Cardiac muscle cell (in vitro differentiated cells and primary cell): ENCODE measurements at places on chromosomes 1 and 21. TPM values are rescaled to one million over a fixed set of nuclear protein-coding genes. Genes with fewer than 3 reads are reported as not detected.

- peak overlapping the region; percentile 47 for H3K27ac ChIP-seq
- H3K4me1 ChIP-seq, result no peaks in the 10 kb centered on the region
- H3K36me3 ChIP-seq, result peaks cover 5% of the 10 kb centered on the region
- no peak for DNase-seq
- H3K27me3 ChIP-seq, result no peaks in the 10 kb centered on the region
Observed at GRCh38 chr1:35431173-35431599, 126.0 kb downstream of the KIAA0319L start.

DNA sequence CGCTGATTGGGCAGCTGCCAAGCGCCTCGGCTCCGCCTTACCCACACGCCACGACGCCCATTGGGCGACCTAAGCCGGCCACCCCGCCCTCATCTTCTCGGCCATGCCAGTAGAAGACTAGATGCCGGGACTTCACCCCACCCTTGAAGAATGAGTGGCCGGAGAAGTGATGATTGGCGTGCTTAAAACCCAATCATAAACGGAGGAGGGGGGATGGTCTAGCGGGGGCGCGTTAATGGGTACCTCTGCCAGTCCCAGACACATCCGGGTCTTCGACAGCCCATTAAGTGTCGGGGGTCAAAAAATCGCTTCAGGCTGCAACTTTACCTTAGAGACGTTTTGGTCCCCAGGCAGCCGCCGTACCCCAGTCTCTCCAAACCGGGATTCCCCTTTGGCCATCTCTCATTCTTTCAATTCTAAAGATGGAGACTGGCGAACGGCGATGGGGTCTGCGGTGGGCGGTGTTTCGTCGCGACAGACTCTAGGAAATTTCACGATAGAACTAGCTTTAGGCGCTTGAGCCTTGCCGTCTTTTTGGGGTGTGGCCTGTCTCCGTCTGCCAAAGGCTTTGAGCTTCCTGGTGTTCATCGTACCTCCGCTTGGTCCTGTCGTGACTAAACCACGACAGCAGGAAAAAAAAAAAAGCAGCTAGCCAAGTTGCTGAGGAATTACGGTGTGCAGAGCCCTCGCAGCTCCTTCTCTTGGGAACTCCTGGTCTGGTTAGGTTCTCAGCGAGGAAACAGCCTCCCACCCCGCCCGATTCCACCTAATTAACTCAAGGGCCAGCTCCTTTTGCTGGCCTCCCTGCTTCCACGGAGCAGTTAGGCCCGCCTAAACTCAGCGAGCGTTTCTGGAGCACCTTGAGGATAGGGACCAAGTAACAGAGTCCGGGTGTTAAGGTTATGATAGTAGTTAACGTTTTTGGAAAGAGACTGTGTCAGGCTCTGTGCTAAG is at the start of gene GATAD2B:
Gene GATAD2B, minus strand, starts transcription at position 1 of the 954 bp plus-strand sequence. CDS start 94,625 bp downstream, outside the sequence.
- peak within 1 kb of the TSS; percentile 92 for H3K27ac ChIP-seq
- peaks cover 26% of the 10 kb centered on the region for H3K4me1 ChIP-seq
- H3K27me3 ChIP-seq, result no peaks in the 10 kb centered on the region

GRCh38 chr1:227459977-227460376 is 103.4 kb upstream of the ZNF678 start:
- H3K4me1 ChIP-seq, result no peaks in the 10 kb centered on the region
- H3K4me3 ChIP-seq, result no peak overlapping the region
- no peaks in the 10 kb centered on the region for H3K36me3 ChIP-seq
- H3K27me3 ChIP-seq, result peaks cover 2% of the 10 kb centered on the region

- H3K4me1 ChIP-seq, result no peaks in the 10 kb centered on the region
- H3K27me3 ChIP-seq, result no peaks in the 10 kb centered on the region
- H3K4me3 ChIP-seq, result no peak overlapping the region
- H3K36me3 ChIP-seq, result no peaks in the 10 kb centered on the region
- no peak for DNase-seq
Observed at GRCh38 chr1:170375082-170375723, 156.8 kb upstream of the GORAB start.

- H3K27ac ChIP-seq, result no peak overlapping the region
- no peaks in the 10 kb centered on the region for H3K36me3 ChIP-seq
Observed at GRCh38 chr1:64073705-64074104, 129.7 kb upstream of the UBE2U start.

GRCh38 chr1:119884711-119885110 is 11.6 kb downstream of the ADAM30 start:
- H3K27me3 ChIP-seq, result peaks cover 16% of the 10 kb centered on the region
- H3K4me3 ChIP-seq, result no peak overlapping the region
- H3K4me1 ChIP-seq, result no peaks in the 10 kb centered on the region
- H3K36me3 ChIP-seq, result no peaks in the 10 kb centered on the region

DNA sequence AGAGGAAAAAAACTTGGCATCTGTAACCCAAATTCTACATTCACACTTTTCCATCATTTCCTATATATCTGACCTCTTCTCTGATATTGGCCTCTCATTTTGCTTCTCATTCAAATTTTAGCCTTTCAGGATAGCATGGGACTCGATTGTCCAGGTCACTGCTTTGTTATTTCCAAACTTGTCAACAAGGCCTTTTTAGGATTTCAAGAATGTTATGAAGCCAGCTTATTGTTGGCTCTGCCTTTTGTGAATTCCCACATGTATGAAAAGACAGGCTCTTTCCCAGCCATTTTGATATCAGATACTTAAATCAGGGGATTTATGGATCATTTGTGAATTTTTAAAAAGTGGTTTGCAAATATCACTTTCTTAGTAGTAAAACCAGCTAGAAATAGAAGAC is 663.5 kb downstream of the NCAM2 start:
- H3K27me3 ChIP-seq, result no peaks in the 10 kb centered on the region
- H3K36me3 ChIP-seq, result no peaks in the 10 kb centered on the region
- no peak for DNase-seq

The TIE1 gene
- total RNA-seq, result 2.2 and 5.0 TPM in 2 replicates

DNA sequence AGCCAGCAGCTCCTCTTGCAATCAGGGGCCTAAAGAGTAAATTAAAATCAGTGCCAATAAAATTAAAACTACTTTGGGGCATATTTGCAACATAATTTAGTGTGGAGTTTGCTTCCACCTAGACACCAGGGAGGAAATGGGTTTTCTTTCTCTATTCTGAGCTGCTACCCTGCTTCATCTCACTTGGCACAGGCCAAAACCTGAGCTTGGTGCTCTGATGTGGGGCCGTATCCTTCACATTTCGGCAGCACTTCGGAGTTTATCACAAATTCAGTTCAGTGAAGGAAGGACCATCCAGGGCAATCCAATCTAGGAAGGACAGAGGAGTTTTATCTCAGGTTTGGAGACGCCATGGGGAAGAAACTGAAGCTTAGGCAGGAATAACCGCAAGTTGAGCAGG is 123.6 kb upstream of the SPATA6 start:
- no peak overlapping the region for H3K27ac ChIP-seq
- peaks cover 5% of the 10 kb centered on the region for H3K4me1 ChIP-seq
- H3K27me3 ChIP-seq, result no peaks in the 10 kb centered on the region
- no peaks in the 10 kb centered on the region for H3K36me3 ChIP-seq
- H3K4me3 ChIP-seq, result no peak overlapping the region
- DNase-seq, result no peak

DNA sequence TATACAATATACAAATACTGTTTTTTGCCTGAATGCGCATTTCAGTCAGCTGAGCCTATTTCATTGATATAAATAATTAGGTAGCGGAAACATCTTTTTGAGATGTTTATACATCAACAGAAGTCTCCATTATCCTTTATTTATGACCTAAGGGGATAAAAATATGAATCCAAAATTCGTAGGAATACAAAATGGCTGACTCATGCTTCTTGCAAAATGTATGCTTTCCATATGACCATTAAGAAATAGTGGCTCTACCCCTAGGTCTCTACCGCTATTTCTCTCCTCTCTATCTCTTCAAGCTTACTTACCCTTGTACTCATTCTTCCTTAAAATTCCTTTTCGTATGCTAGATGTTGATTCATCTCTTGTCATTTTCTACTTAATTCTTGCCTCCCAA is 338.4 kb upstream of the TMPRSS15 start:
- H3K27ac ChIP-seq, result no peak overlapping the region
- peaks cover 4% of the 10 kb centered on the region for H3K4me1 ChIP-seq
- H3K27me3 ChIP-seq, result no peaks in the 10 kb centered on the region
- no peak for DNase-seq

DNA sequence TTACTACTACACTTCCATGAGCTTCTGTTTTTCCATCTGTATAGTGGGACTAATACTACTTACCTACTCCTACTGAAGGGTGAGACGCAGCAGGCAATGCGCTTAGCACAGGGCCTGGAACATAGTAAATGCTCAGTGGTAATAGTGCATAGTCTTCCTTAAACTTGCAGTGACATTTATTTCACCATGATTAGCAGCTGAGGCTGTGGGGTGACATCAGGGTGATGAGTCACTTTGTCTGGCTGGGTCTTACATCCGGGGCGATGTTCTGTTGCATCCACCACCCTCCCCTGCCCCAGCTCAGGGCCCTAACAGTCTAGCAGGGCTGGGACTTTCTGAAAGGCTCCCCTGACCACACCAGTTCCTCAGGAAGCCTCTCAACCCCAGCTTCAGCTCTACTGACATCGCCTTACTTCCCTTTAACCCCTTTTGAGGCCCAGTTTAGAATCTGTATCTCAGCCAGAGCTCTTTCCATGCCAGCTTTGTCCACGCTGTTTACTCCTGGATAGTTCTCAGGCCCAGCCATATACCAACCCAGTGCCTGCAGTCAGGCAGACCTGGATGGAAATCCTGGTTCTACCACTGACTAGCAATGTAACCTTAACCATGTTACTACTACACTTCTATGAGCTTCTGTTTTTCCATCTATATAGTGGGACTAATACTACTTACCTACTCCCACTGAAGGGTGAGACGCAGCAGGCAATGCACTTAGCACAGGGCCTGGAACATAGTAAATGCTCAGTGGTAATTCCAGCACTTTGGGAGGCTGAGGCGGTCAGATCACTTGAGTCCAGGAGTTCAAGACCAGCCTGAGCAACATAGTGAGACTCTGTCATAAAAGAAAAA is 66.3 kb downstream of the CD58 start:
- H3K27me3 ChIP-seq, result no peaks in the 10 kb centered on the region
- no peak overlapping the region for H3K27ac ChIP-seq
- no peaks in the 10 kb centered on the region for H3K4me1 ChIP-seq
- DNase-seq, result no peak

GRCh38 chr1:237851210-237851845 is 39.4 kb downstream of the ZP4 start:
- peak; percentile 79 for DNase-seq
- no peaks in the 10 kb centered on the region for H3K4me1 ChIP-seq
- H3K36me3 ChIP-seq, result no peaks in the 10 kb centered on the region

The PGLYRP3 gene
- not detected in 2 replicates for total RNA-seq

DNA sequence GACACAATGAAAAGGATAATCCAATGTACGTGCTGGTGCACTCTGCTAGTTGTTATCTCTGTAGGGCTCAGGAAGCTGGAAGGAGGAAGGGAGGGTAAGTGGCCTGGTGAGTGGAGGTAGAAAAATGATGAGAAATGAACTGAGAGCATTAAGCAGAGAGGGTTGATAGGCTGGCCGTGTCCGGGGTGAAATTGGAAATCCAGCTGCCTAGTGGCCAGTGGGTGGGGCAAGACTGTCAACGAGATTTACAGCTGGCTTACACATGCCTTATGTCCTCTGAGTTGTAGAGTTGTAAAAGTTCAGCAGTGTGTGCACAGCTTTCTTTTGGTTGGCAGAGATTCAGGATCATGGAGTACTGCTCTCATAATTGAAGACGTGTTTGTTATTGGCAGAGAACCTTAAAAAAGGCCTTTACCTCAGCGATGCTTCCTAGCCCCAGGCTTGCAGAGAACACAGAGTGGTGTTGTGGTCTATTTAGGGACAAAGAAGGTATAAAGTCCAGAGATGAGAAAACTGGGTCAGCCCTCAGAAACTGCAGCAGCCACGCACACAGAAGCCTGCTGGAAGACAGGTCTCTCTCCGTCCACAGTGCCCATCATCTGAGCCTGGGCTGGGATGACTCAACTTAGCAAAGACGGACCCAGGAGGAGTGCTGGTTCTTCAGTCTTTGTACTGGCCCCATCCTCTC is 132.4 kb downstream of the EDEM3 start:
- H3K4me1 ChIP-seq, result peaks cover 11% of the 10 kb centered on the region
- no peaks in the 10 kb centered on the region for H3K27me3 ChIP-seq
- no peak overlapping the region for H3K4me3 ChIP-seq
- H3K36me3 ChIP-seq, result no peaks in the 10 kb centered on the region

GRCh38 chr1:160823296-160823695 is 27.3 kb downstream of the LY9 start:
- H3K36me3 ChIP-seq, result no peaks in the 10 kb centered on the region
- H3K27ac ChIP-seq, result no peak overlapping the region
- H3K27me3 ChIP-seq, result no peaks in the 10 kb centered on the region
- H3K4me1 ChIP-seq, result no peaks in the 10 kb centered on the region
- DNase-seq, result no peak

DNA sequence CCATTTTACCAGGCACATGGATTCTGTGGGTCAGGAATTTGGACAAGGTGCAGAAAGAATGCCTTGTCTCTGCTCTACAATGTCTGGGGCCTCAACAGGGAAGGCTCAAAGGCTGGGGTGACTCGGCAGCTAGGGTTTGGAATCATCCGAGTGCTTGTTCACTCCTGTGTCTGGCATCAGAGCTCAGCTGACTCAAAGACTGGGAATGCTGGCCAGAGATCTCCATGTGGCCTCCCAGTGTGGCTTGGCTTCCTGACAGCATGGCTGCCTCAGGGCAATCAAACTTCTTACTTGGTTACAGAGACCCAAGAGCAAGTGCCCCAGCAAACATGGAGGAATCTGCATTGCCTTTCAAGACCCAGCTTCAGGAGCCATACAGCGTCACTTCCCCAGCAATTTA is 110.5 kb downstream of the TOMM20 start:
- no peak overlapping the region for H3K4me3 ChIP-seq
- no peaks in the 10 kb centered on the region for H3K36me3 ChIP-seq
- no peaks in the 10 kb centered on the region for H3K27me3 ChIP-seq
- DNase-seq, result peak; percentile 96
- H3K4me1 ChIP-seq, result peaks cover 11% of the 10 kb centered on the region

- H3K27me3 ChIP-seq, result peaks cover 4% of the 10 kb centered on the region
- H3K27ac ChIP-seq, result no peak overlapping the region
- no peak for DNase-seq
- H3K4me3 ChIP-seq, result no peak overlapping the region
Observed at GRCh38 chr1:33072707-33073106, 8.2 kb upstream of the AZIN2 start.

DNA sequence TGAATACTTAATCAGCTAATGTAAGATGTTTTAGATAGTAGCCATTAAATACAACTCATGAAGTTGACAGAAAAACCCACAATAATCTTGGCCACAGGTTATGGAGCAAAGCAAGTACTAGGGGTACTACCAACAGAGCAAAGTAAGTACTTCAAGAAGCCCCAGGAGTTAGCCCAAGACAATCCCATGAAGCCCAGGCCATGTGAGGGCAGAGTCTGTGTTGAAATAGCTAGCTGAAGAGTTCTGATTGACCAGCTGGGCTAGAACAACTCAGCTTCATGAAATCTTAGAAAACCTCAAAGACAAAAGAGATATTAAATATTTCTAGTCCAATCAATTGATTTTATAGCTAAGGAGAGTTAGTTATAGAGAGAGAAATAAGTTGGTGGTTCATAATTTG is 212.9 kb upstream of the HOOK1 start:
- no peak overlapping the region for H3K4me3 ChIP-seq
- H3K27me3 ChIP-seq, result no peaks in the 10 kb centered on the region
- DNase-seq, result no peak
- no peaks in the 10 kb centered on the region for H3K4me1 ChIP-seq

DNA sequence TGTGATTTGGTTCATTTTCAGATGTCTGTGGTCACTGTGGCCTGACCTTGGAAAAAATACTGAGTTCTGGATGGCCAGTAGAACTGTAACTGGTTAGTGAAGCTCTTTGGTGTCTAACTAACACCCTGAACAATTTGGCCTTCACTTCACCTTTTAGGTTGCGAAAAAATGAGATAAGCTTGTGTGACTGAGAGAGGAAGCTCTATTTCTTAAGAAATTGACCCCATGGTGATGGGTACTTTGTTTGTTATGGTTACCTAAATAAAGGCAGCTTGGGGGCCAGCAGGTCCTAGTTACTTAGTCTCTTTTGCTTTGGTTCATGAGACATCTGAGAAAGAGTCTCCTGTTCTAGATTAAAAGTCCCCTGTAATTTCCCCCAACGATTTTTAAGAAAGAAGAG is 181.6 kb downstream of the ZNF326 start:
- DNase-seq, result peak; percentile 68
- H3K36me3 ChIP-seq, result no peaks in the 10 kb centered on the region
- H3K4me1 ChIP-seq, result no peaks in the 10 kb centered on the region
